ENCODE measurements at places on chromosomes 2 and 18.

- H3K27ac ChIP-seq: no peak overlapping the region
- peaks cover 9% of the 10 kb centered on the region for H3K27me3 ChIP-seq
- H3K36me3 ChIP-seq: no peaks in the 10 kb centered on the region
- ATAC-seq: no peak
- H3K4me1 ChIP-seq: no peaks in the 10 kb centered on the region
- no peak overlapping the region for H3K4me3 ChIP-seq
Observed at GRCh38 chr18:5317186-5317585, 21.7 kb upstream of the ZBTB14 start.

DNA sequence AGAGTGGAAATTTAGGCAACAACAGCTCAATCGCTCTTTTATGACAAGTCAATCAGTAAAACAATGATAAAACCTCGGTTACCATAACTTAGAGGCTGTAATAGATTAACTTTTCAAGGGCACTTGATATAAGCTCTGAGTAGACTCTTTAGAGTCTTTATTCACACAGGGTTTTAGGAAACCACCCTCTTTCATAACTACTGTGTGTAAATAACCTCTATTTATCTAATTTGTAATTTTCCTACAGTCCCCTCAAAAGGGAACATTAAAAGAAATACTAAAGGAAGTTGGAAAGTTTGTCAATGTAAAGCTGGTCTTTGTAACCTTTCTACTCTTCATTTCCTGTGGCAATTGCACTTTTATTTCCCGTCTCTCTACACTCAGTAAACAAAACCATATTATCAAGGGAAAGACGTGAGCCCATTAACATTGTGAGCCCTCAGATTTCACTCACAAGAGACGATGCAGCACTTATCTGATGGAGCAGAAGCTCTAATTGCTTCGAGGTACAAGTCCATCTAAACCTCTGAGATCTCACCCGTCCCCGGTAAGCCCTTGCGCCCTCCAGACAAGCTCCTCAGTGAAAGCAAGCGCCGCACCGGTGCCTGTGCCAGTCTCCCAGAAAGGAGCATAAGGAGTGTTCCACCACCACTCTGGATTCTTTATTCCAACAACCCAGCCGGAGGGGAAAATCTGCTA, 1.1 kb upstream of the HOXD1 start:
- no peak for ATAC-seq
- peak overlapping the region; percentile 11 for H3K4me3 ChIP-seq
- no peak overlapping the region for H3K27ac ChIP-seq
- H3K36me3 ChIP-seq: no peaks in the 10 kb centered on the region
- H3K4me1 ChIP-seq: peaks cover 13% of the 10 kb centered on the region
- H3K27me3 ChIP-seq: peaks cover 100% of the 10 kb centered on the region

- H3K27me3 ChIP-seq: no peaks in the 10 kb centered on the region
Observed at GRCh38 chr2:49255409-49255971, 101.2 kb upstream of the FSHR start.

DNA sequence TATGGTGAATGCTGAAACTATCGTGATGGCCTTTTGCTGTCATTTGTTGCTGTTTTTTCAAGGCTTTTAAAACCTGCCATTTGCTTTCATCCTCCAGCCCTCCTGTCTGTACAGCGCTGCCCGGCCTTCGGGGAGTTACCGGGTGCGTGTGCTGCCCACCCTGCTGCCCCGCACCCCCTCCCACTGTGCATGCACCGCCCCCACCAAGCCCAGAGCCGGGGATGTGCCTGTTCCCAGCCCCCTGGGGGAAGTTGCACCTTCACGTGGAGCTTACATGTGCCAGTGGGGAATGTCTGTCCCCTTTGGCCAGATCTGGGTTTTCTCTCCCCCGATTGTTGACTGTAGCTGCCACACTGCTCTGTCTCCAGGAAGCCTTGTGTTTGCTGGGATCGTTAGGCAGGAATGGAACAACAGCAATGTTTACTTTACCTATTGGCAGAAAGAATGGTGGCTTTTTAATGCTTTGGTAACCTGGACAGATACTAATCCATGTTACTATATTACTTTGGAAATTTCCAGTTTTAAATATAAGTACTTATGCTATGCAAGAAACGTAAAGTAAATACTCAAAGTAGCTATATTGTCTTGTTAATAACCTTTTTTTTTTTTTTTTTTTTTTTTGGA, 64.8 kb upstream of the RBM44 start:
- no peaks in the 10 kb centered on the region for H3K27me3 ChIP-seq
- H3K36me3 ChIP-seq: peaks cover 16% of the 10 kb centered on the region
- peak; percentile 16 for ATAC-seq
- no peak overlapping the region for H3K4me3 ChIP-seq
- H3K27ac ChIP-seq: peak overlapping the region; percentile 84
- H3K4me1 ChIP-seq: peaks cover 47% of the 10 kb centered on the region

- H3K27ac ChIP-seq: no peak overlapping the region
- no peaks in the 10 kb centered on the region for H3K36me3 ChIP-seq
- no peaks in the 10 kb centered on the region for H3K27me3 ChIP-seq
- no peak for ATAC-seq
- no peak overlapping the region for H3K4me3 ChIP-seq
- H3K4me1 ChIP-seq: peaks cover 41% of the 10 kb centered on the region
Observed at GRCh38 chr2:69572641-69573040, 70.9 kb downstream of the AAK1 start.

DNA sequence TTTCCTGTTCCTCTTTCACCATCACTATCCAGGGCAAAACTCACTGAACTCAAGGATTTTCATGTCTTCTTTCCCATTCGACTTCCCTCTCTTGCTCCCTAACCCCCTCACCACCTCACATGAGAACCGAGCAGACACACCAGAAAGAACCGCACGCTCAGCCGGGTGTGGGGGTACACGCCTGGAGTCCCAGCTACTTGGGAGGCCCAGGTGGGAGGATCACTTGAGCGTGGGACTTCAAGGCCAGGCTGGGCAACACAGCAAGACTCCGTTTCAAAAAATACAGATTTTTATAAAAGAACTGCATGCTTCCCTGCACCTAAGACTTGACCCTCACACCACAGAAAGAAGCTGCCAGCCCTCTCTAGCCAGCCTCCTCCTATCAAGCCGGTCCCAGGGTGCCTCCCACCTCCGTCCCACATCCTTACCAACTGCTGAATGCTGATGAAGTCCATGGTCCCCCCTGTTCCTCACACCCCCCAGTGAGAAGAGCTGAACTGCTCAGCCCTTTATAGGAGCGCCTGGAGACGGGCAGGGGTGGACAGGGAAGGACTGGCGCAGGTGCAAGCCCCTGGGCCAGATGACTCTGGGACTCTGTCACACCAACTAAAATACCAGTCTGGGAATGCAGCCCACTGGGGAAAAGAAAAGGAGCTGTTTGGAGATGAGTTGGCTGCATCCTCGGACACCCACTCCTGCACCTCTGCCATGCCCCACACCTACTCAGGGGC, at the start of gene ANKRD23:
Gene ANKRD23, minus strand, starts transcription at position 484 of the 731 bp plus-strand sequence. Its CDS starts 29 bp downstream, at position 455.
- H3K27me3 ChIP-seq: no peaks in the 10 kb centered on the region
- no peak within 1 kb of the TSS for H3K4me3 ChIP-seq
- peaks cover 56% of the 10 kb centered on the region for H3K36me3 ChIP-seq
- H3K4me1 ChIP-seq: peaks cover 35% of the 10 kb centered on the region

GRCh38 chr2:68993660-68994059, 19.2 kb downstream of the GKN1 start:
- H3K27me3 ChIP-seq: no peaks in the 10 kb centered on the region
- no peak overlapping the region for H3K4me3 ChIP-seq

GRCh38 chr2:226720948-226721347, 78.7 kb downstream of the IRS1 start:
- no peaks in the 10 kb centered on the region for H3K36me3 ChIP-seq
- H3K27me3 ChIP-seq: no peaks in the 10 kb centered on the region
- no peak for ATAC-seq

DNA sequence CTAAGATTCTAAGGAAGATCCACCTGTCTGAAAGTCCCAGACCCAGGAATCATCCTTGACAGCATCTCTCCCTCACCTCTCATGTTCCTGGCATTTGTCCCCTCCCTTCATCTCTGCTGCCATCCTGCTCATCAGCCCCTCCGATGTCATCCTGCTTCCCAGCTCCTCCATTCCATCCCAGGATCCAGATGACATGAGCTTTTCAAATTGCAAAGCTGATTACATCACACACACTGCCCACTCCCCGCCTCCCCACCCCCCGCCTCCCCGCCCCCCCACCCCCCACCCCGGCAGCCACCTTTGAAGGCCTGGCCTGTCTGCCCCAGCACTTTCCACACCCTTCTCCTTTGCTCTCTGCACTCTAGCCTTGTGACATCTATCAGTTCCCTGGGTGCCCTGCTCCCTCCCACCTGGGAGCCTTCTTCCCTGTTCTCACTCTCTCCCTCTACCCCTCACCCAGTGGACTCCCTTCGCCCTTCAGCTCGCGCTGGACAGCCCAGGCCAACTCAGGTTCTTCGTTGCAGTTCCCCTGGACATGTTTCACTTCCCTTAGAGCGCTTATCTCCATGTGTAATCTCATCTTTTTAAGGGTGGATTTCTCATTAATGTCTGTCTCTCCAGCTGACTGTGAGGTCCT, 61.6 kb downstream of the DNMT3A start:
- H3K4me1 ChIP-seq: no peaks in the 10 kb centered on the region
- H3K27me3 ChIP-seq: no peaks in the 10 kb centered on the region
- H3K27ac ChIP-seq: peak overlapping the region; percentile 86
- H3K36me3 ChIP-seq: no peaks in the 10 kb centered on the region

- no peaks in the 10 kb centered on the region for H3K27me3 ChIP-seq
- H3K4me1 ChIP-seq: no peaks in the 10 kb centered on the region
- H3K4me3 ChIP-seq: no peak overlapping the region
- no peak for ATAC-seq
- H3K27ac ChIP-seq: no peak overlapping the region
Observed at GRCh38 chr18:62588217-62588616, 65.4 kb downstream of the ZCCHC2 start.

DNA sequence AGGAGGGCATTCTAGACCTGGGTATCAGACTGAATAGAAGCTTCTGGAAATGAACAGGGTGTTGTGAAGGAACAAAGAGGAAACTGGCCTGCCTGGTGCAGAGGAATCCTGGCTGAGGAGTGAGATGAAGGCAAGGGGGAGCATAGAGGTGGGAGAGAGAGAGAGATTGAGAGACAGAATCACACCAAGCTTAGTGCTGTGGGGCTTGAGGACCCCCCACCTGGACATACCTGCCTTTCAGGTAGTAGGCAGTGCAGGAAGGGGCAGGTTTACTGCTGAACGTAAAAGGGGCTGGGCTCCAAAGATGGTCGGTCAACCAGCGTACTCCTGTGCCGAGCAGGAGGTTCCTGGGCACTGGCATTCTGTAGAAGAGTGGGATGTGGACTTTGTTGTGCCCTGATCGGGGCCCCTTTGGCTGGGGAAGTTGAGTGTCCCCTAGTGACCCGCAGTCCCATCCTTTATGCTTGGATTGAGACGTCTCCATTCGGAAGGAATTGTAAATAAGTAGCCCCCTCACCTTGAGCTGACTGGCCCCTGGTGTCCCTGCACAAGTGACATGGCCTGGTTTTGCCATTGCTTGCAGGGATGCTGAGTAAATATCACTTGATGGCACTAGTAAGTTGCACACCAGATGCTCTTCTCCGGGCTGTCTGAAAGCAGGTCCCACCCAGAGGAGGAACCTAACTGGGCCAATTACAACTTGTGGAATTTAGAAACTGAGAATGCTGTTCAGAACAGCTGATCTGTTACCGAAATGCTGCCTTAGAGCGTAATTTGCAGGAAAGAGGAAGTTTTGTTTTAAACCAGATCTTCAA, 1.4 kb downstream of the UBE2F start:
- H3K4me3 ChIP-seq: peak overlapping the region; percentile 77
- H3K27me3 ChIP-seq: no peaks in the 10 kb centered on the region
- H3K27ac ChIP-seq: peak overlapping the region; percentile 82
- H3K4me1 ChIP-seq: peaks cover 20% of the 10 kb centered on the region
- no peaks in the 10 kb centered on the region for H3K36me3 ChIP-seq
- peak; percentile 27 for ATAC-seq

DNA sequence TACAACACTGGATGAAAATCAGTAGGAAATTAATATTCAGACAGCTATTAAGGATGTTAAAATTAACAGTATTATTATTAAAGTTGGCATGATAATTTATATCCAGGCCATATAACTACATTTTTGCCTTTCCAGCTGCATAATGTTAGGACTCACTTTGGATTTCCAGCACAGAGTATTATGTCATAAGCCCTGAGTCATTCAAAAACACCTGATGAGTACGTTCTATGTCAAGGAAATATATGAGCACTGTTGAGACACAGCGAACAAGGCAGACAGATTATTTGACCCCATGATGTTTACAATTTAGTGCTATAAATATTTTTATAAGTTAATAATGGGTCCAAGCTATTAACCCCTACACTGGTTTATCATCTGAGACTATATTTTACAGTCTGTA, 59.8 kb upstream of the RIT2 start:
- no peak overlapping the region for H3K27ac ChIP-seq
- H3K4me1 ChIP-seq: no peaks in the 10 kb centered on the region
- H3K4me3 ChIP-seq: no peak overlapping the region
- H3K27me3 ChIP-seq: no peaks in the 10 kb centered on the region
- H3K36me3 ChIP-seq: no peaks in the 10 kb centered on the region

- peaks cover 22% of the 10 kb centered on the region for H3K27me3 ChIP-seq
- no peaks in the 10 kb centered on the region for H3K36me3 ChIP-seq
- ATAC-seq: no peak
Observed at GRCh38 chr2:77521931-77522470, at the start of gene LRRTM4. TSS of gene LRRTM4 (minus strand) at chr2:77522376.

- H3K27ac ChIP-seq: no peak overlapping the region
- no peak for ATAC-seq
- no peaks in the 10 kb centered on the region for H3K36me3 ChIP-seq
- H3K4me1 ChIP-seq: peaks cover 14% of the 10 kb centered on the region
Observed at GRCh38 chr2:236241181-236242056, 22.8 kb downstream of the ASB18 start.

DNA sequence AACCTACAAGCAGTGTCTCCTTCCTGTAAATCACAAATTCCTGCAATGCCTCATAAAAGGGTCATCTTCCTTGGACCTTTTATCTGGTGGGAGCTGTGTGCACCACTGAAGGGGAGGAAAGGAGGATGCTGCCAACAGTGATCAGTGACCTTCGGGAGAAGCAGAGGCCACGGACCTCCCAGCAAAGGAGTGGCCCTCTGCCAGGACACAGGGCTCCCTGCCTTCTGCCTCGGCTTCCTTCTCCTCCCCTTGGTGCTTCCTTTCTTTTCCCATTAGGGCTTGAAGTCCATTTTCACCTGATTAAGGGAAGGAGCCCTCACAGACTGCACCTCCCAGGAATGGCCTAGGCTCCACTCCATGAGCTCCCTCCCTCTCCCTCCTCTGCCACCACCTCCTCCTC, 85.3 kb upstream of the ITGA6 start:
- H3K4me1 ChIP-seq: peaks cover 19% of the 10 kb centered on the region
- H3K27ac ChIP-seq: no peak overlapping the region
- no peak for ATAC-seq
- H3K4me3 ChIP-seq: no peak overlapping the region
- H3K36me3 ChIP-seq: no peaks in the 10 kb centered on the region
- no peaks in the 10 kb centered on the region for H3K27me3 ChIP-seq

- no peak for ATAC-seq
- H3K36me3 ChIP-seq: no peaks in the 10 kb centered on the region
- no peaks in the 10 kb centered on the region for H3K4me1 ChIP-seq
- H3K27me3 ChIP-seq: no peaks in the 10 kb centered on the region
Observed at GRCh38 chr18:33616556-33616955, 38.5 kb downstream of the ASXL3 start.

- H3K4me1 ChIP-seq: no peaks in the 10 kb centered on the region
- H3K27me3 ChIP-seq: peaks cover 19% of the 10 kb centered on the region
- no peak overlapping the region for H3K27ac ChIP-seq
- H3K4me3 ChIP-seq: no peak overlapping the region
- no peaks in the 10 kb centered on the region for H3K36me3 ChIP-seq
- ATAC-seq: no peak
Observed at GRCh38 chr2:78979380-78980151, 45.9 kb upstream of the REG3G start.

Data from gastroesophageal sphincter (tissue), 4 donors.